ENCODE measurements at places on chromosomes 5 and 9. TPM values are rescaled to one million over a fixed set of nuclear protein-coding genes. Genes with fewer than 3 reads are reported as not detected.

- no peak for DNase-seq
These were observed 247.9 kb downstream of the MSX2 start for GRCh38 chr5:174972291-174972690.

DNA sequence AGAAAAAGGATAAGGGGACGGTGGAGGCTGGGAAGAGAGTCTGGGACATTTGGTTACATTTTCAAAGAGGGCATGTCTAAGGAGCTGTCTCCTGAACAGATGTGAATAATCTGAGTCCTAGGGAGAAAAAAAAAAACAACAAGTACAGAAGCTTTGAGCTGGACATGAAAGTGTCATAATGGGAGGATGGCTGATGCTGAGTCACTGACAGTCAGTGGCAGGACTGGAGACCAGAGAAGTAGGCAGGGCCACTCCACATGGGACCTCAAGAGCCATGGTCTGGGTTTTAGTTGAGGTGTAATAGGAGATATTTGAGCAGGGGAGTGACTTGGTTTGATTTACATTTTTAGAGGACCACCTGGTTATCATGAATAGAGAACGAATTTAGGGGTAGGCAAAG lies 70.6 kb downstream of the DPYSL3 start:
- no peak for DNase-seq

DNA sequence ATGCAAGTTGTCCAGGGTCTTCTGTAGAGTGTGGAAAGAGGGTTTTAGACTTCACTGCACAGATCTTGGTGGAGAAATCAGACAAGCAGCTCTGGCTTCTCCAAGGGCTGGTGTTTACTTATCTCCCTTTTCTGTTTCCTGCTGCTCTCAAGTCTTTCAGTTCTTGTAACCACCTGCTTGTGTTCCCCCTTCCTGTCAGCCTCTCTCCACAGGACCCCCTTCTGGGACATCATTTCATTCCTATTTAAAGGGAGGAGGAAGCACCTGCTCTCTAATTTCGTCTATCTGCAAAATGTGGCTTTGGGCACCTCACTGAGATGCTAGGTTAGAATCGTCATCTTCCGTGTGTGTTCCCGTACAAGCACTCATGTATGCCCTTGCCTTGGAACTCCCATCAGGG lies 636.2 kb downstream of the MTRR start:
- no peak for DNase-seq

GRCh38 chr9:100761276-100761802 lies 183.5 kb downstream of the CAVIN4 start:
- DNase-seq: no peak

- DNase-seq: no peak
These were observed 1949.0 kb upstream of the WWC1 start for GRCh38 chr5:166342402-166342801.

DNA sequence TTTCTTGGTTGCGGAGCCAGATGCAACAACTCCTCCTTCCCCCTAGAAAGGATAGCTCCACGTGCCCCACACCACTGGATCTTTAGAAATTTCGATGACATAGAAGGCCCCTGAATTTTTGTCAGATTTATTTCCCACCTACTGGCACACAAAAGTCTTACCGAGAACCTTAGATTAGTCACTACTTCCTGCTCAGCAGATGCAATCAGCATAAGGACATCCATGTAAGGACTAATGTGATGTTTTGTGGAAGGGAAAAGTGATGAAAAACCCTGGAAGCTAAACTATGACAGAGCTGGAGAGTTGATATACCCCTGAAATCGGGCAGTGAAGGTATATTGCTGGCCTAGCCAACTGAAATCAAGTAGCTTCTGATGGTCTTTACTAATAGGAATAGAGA lies 125.5 kb upstream of the NFIL3 start:
- no peak for DNase-seq

GRCh38 chr9:99057665-99058625 lies 47.0 kb upstream of the TGFBR1 start:
- DNase-seq: no peak

DNA sequence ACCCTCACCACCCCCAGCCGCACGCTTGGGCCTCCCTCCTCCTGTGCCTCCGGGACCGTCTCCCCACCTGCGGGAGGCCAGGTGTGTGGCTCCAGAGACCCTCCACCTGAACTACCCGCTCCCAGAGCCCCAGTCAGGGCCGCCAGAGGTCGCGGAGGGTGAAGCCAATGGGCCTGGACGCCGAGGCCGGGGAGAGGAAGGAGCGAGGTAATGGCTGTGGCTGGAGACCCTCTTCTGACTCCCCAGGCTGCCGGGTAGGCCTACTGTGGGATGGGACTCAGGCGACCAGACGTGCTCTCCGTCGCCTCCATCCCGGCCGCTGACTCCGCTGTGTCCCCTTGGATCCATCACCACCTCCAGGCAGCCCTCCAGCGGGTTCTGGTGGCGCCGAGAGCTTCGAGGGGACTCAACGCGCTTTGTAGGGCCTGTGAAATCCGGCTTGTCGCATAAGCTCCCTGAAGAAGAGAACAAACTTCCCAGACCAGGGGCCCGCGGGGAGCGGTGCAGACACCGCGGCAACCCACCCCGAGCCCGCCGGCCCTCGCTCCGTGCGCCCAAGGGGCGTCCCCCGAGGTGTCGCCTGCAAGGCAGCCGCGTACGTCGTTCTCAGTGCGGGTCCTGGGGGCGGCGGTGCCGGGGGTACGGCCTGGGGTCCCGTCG lies 12.6 kb downstream of the IRX2 start:
- DNase-seq: no peak

GRCh38 chr5:127608077-127608660 lies 40.7 kb upstream of the CTXN3 start:
- no peak for DNase-seq

DNA sequence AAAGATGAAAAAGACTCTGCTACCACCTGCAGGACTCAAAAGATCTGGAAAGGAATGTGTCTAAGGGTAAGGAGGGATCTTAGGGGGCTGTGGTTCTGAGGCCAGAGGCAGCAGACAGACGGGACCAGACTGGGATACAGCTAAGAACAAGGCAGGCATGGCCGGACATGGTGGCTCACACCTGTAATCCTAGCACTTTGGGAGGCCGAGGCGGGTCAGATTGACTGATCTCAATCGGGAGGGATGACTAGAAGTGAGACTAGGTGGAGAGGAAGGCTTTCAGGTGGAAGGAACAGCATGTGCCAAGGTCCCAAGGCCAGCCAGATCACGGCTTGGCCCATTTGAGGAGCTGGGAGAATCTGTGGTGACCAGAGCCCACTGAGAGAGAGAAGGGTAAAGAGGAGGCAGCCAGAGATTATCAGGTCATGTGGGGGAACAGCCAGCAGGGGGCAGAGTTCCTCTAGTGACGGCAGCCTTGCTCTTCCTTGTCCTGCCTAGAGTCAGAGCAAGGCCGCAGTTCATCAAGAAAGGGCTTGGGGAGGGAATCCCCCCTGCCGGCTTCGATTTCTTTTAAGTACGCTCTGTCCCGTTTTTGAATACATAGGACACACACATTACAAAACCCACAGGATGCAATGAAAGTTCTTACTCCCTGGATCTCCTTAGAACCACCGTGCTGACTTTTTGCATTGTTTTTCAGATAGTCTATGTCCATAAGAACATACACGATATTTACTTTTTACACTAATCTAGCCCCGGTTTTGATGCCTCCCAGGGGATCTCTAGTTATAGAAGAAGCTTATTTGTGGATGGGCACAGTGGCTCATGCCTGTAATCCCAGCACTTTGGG lies 2.6 kb upstream of the OLFML2A start:
- DNase-seq: no peak

- no peak for DNase-seq
These were observed 224.8 kb downstream of the MCTP1 start for GRCh38 chr5:95060098-95060497.

DNA sequence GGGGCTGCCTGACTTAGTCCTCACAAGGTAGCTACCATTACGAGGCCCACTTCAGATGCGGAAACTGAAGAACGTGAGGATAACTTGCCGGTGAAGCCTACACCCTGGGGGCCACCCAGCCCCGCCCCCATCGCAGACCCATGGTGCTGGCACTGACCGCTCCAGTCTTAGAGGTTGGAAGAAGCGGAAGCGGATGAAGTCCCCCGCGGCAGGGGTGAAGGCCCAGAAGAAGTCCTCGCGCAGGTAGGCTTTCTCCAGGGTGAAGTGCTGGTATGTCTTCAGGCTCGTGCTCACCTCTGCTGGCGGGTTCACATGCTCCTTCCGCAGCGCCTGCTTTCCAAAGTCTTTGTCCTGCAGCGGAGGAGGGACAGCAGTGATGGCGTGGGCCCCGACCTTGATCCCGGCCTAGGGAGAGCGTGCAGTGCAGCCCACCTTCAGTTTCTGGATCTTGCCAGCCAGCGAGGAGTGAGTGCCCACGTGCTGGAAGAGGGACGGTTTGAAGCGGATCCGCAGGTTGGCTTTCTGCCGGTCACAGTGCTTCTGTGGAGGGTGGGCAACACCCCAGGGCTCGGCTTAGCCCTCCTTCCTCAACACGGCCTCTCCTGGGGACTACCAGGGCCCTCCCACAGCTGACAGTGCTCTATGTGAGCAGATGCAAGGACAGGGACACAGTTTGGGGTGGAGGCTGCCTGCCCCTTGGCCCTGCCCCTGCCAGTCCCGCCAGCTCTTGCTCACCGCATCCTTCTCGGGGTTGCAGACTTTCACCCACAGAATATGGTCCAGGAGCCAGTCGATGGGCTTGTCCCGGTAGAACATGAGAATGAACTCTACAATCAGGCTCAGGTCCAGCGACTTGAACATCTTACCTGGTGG lies 5.2 kb downstream of the LTC4S start:
- no peak for DNase-seq

- DNase-seq: no peak
These were observed 281.9 kb downstream of the MARCHF11 start for GRCh38 chr5:15897656-15898055.

GRCh38 chr5:171574376-171574775 lies 154.9 kb downstream of the FGF18 start:
- DNase-seq: no peak

DNA sequence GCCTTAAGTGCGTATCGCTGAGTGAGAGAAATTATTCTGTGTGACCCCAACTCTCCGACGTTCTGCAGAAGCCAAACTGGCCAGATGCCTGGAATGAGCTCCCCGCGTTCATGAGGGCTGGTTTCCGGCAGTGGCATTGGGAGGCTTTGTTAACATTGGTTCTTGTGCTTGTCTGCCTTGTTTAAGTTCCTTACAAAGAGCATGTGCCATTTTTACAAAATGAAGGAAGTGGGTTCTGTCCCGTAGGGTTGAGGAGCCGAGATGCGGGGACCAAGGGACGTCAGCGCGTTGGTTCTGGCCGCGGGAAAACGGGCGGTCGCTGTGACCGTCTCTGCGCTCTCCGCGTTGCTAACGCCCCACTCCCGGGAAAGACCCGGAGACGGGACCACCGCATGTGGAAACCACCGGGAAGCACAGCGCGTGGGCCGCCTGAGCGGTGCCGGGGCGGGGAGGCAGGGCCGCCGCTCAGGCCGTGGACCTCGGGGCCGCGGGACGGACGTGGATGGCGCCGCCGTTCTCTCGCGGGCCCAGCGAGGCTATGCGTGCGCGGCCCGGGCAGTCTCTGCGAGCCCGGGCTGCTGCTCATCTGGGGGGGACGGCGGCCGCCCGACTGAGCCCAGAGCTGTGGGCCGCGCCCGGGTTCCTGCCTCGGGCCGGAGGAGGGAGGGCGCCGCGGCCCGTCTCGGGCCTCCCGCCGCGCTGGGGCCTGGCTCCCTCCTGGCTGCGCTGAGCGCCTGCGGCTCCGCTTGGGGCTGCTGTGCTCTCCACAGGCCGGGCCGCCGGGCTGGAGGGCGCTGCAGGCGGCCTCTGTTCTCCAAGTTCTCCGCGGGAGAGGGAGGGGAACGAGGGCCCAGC lies 13.4 kb downstream of the RABL6 start:
- no peak for DNase-seq

DNA sequence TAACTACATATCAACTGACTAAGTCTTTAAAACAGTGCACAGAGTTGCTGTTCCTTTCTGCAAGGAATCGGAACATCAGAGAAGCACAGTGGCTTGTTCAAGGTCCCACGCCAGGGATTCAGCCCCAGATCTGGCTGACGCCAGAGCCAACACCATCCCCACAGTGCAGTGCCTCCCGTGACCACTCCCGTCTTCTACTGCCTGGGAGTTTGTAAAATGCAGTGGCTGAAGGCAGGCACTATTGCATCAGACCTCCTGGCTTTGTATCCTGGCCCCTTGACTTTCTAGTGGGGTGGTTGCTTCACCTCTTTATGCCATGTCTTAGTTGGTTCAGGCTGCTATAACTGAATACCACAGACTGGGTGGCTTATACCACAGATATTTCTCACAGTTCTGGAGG lies 131.0 kb downstream of the NSG2 start:
- no peak for DNase-seq

- DNase-seq: no peak
These were observed 46.8 kb downstream of the DBH start for GRCh38 chr9:133682818-133683585.

DNA sequence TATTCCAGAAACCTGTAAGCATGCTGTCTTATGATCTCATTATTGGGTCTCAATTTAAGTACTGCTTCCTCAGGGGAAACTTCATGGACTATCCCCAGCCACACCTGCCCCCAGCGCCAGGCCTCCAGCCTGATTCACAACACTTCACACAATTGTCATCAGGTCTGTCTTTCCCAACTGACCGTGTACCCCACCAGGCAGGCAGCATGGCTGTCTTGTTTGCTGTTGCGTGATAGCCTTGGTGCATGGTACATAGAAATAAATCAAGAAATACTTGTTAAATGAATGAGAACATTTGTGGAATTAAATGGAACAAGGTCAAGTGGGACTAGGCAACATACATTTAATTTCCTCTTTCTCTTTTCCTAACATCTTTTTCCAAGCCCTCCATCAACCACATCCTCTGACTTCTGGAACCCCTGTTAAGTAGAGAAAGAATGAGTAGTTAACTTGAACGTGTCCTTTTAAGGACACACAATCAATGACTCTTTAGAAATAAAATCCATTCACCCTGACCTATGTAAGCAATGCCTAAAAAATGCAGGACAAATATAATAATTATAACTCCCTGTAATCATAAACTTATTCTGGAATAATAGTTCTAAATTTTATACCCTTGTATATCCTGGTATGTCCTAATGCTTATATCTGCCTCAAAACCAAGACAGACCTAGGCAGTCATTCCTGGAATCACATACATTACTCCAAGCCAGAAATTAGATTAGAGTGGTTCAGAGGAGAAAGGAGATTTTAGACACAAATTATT lies 17.2 kb upstream of the THG1L start:
- no peak for DNase-seq

DNA sequence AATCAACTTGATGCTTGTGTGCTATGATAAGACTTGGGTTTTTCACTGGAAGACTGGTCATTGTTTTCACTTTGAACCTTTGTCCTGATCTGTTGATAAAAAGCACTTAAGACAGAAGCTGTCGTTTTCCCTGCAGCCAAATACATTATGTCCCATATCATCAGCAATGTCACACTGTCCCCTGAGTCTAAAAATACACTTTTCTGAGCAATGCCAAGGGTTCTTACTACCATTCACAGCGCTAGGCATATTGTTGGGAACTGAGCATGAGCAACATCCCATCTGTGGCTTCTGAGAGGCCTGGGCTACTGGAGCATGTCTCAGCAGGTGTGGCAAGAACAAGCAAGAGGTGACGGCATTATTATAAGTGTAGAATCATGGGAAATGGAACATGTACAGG lies 81.8 kb downstream of the SEMA6A start:
- no peak for DNase-seq

The ZNF454 gene
- 1.7 TPM for total RNA-seq

The MUSK gene
- not detected for total RNA-seq

The ERP44 gene
- 9.8 TPM for total RNA-seq

The CCL27 gene
- total RNA-seq: not detected

The MARCOL gene
- not detected for total RNA-seq

The PLAC8L1 gene
- total RNA-seq: not detected
